ENCODE measurements at places on chromosomes 2 and 18.

- no peak overlapping the region for H3K4me3 ChIP-seq
- no peaks in the 10 kb centered on the region for H3K4me1 ChIP-seq
- no peak overlapping the region for H3K27ac ChIP-seq
- H3K36me3 ChIP-seq: no peaks in the 10 kb centered on the region
- no peak for DNase-seq
Observed at GRCh38 chr2:44869761-44870160, 71.7 kb upstream of the SIX3 start.

- H3K4me3 ChIP-seq: peak overlapping the region; percentile 92
- H3K27ac ChIP-seq: peak overlapping the region; percentile 98
- peaks cover 24% of the 10 kb centered on the region for H3K27me3 ChIP-seq
- H3K4me1 ChIP-seq: peaks cover 86% of the 10 kb centered on the region
Observed at GRCh38 chr2:240566203-240567136, 1.8 kb upstream of the RNPEPL1 start.

GRCh38 chr2:44321360-44321759 is 39.9 kb downstream of the PREPL start:
- no peak for DNase-seq
- H3K4me3 ChIP-seq: no peak overlapping the region
- peaks cover 66% of the 10 kb centered on the region for H3K36me3 ChIP-seq
- H3K27ac ChIP-seq: no peak overlapping the region
- no peaks in the 10 kb centered on the region for H3K27me3 ChIP-seq

DNA sequence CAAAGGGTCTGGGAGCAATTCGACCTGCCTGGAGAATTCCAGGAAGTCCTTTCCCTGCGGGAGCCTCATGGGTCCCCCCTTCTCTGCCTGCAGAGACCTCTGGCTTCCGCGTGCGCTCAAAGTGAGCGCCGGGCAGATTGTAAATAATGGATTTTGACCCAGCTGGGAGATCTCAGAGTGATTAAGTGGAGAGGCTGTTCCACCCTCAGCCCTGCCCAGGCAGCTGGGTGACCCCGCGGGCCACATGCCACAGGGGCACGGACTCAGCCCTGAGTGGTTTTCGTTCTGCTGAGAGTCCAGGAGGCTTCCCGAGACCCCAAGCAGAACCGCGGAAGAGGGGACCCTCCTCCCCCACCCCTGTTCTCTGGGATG is 1.2 kb downstream of the KCNG2 start:
- DNase-seq: no peak
- H3K4me1 ChIP-seq: peaks cover 9% of the 10 kb centered on the region
- H3K27ac ChIP-seq: no peak overlapping the region
- H3K36me3 ChIP-seq: peaks cover 12% of the 10 kb centered on the region
- H3K27me3 ChIP-seq: peaks cover 35% of the 10 kb centered on the region

- H3K27ac ChIP-seq: no peak overlapping the region
- no peaks in the 10 kb centered on the region for H3K36me3 ChIP-seq
- no peak overlapping the region for H3K4me3 ChIP-seq
Observed at GRCh38 chr2:69384618-69385081, 2.4 kb downstream of the GFPT1 start.

GRCh38 chr2:231961349-231962166 is at the start of gene DIS3L2:
Gene DIS3L2 (plus strand): TSS chr2:231961713. CDS start chr2:232014928, 53,215 bp downstream.
- H3K27ac ChIP-seq: peak within 1 kb of the TSS; percentile 91
- DNase-seq: peak; percentile 78
- peak within 1 kb of the TSS; percentile 94 for H3K4me3 ChIP-seq
- H3K27me3 ChIP-seq: peaks cover 6% of the 10 kb centered on the region
- H3K4me1 ChIP-seq: peaks cover 50% of the 10 kb centered on the region

DNA sequence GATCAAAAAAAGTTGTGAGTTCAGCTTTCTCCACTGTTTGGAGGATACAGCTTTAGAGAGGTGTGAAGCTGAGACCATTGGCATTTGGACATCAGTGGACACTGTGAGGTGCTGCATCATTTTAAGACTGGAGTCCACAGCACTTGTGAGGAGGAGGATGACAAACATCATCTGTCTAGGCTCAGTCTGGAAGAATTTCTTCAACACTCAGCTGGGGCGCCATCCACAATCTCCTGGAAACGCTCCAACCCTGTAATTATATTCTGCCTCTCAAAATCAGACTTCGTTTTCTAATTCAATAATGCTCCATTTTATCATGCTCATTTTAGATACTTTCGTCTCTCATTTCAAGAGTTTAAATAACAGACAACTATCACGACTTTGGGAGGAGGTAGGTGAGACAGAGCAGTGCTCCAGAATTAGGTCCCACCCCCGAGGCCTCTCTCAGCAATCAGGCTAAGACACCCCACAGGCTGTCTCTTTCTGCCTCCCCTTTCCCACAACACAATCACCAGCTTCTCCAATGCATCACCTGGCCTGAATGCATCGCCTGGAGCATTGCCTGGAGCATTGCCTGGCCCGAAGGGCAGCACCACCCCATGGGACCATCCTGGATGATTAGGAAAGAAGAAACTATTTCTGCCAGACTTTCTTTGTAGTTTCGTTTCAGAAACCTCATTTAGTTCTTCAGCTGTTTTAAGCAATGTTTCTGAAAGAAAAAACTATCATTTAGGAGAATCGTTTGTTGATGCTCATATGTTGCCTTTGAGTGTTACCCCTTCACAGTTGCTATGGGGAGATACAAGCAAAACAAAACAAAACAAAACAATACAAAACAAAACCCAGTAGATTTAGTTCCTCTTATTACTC is 37.0 kb upstream of the DPP10 start:
- H3K4me3 ChIP-seq: no peak overlapping the region
- H3K36me3 ChIP-seq: no peaks in the 10 kb centered on the region
- no peaks in the 10 kb centered on the region for H3K27me3 ChIP-seq
- H3K4me1 ChIP-seq: no peaks in the 10 kb centered on the region
- no peak for DNase-seq

- H3K27ac ChIP-seq: no peak overlapping the region
- peaks cover 80% of the 10 kb centered on the region for H3K27me3 ChIP-seq
Observed at GRCh38 chr2:176079831-176080539, 3.8 kb downstream of the EVX2 start.

DNA sequence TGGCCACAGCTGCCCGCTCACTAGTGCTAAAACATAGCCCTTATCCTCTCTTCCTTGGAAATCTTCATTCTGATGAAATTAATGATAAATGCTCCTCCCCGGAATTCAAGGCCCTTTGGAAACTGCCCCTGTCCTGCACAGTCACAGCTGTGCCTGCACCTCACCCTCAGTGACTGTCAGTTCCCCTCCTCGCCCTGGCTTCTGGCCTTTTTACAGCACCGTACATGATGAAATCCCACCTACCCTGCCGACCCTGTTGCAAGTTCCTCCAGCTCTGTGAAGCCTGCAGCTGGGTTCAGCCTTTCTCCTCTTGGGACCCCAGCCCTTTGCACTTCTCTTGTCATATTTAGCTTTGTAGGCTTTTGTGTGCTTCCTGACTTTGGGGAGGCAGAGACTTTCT is 48.4 kb downstream of the DCDC2C start:
- H3K27ac ChIP-seq: no peak overlapping the region
- H3K4me3 ChIP-seq: no peak overlapping the region
- H3K4me1 ChIP-seq: no peaks in the 10 kb centered on the region
- DNase-seq: no peak
- peaks cover 6% of the 10 kb centered on the region for H3K27me3 ChIP-seq

- peaks cover 7% of the 10 kb centered on the region for H3K4me1 ChIP-seq
- peak; percentile 9 for DNase-seq
- no peak overlapping the region for H3K4me3 ChIP-seq
- H3K36me3 ChIP-seq: peaks cover 3% of the 10 kb centered on the region
- H3K27ac ChIP-seq: no peak overlapping the region
Observed at GRCh38 chr18:6482198-6482977, 67.7 kb upstream of the L3MBTL4 start.

DNA sequence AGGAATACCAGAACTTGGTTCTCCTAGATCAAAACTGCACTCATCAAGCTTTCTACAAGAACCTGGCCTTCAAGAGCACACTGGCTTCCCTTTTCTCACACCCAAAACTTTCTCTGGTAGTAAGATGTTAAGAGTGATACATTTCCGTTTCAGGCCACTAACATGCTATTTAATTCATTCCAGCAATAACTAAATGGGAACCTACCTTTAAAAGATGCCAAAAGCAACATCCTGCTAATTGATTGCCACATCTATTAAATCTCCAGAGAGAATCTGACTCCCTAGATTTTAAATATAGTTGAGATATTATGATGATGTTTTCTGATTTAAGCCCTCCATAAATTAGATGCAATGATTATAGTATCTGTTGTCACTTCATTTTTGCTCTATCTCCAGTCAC is 71.6 kb downstream of the KCTD18 start:
- no peak overlapping the region for H3K27ac ChIP-seq
- DNase-seq: no peak
- no peak overlapping the region for H3K4me3 ChIP-seq
- H3K27me3 ChIP-seq: no peaks in the 10 kb centered on the region
- no peaks in the 10 kb centered on the region for H3K4me1 ChIP-seq

- H3K27ac ChIP-seq: no peak overlapping the region
- H3K4me3 ChIP-seq: no peak overlapping the region
- peaks cover 3% of the 10 kb centered on the region for H3K27me3 ChIP-seq
- H3K36me3 ChIP-seq: no peaks in the 10 kb centered on the region
Observed at GRCh38 chr2:197996583-197996982, 192.2 kb downstream of the PLCL1 start.

- no peak overlapping the region for H3K27ac ChIP-seq
- DNase-seq: no peak
- peaks cover 6% of the 10 kb centered on the region for H3K27me3 ChIP-seq
- no peak overlapping the region for H3K4me3 ChIP-seq
- no peaks in the 10 kb centered on the region for H3K36me3 ChIP-seq
Observed at GRCh38 chr2:70354264-70354949, 52.5 kb upstream of the FAM136A start.

GRCh38 chr2:236177604-236177966 is 9.4 kb upstream of the GBX2 start:
- H3K27me3 ChIP-seq: peaks cover 16% of the 10 kb centered on the region
- H3K36me3 ChIP-seq: no peaks in the 10 kb centered on the region
- H3K4me1 ChIP-seq: peaks cover 18% of the 10 kb centered on the region

DNA sequence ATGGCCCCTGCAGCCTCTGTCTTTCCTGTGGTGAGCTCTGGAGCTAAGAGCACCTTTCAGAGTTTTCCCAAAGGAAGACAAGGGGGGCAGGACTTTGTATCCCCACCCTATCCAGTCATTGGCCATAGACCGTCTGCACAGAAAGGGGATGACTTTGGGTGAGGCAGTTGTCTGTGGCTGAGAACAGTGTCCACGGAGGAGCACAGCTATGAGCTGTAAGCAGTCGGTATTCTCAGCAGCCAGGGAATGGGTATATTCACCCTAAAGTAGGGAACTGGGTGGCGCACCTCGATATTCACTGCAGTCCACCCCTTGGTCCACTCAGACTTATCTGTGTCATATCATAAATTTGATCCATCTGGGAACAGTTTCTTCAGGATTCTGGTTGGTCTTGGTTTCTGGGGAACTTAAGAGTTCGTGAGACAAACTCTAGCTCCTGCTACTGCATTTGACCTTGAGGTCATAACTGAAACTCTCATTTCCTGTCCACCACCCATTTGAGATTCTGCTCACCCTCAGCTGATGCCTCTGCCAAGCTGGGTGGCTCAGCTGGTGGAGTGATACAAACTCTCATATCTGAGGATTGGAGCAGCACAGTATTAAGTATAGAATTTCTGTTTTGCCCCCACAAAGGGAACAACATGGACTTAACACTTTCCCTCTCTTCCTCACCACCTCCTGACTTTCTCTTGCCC is 45.2 kb upstream of the SCG2 start:
- peaks cover 1% of the 10 kb centered on the region for H3K27me3 ChIP-seq
- DNase-seq: no peak
- H3K4me3 ChIP-seq: no peak overlapping the region
- no peaks in the 10 kb centered on the region for H3K36me3 ChIP-seq
- no peaks in the 10 kb centered on the region for H3K4me1 ChIP-seq

- DNase-seq: no peak
- H3K4me3 ChIP-seq: no peak overlapping the region
- no peak overlapping the region for H3K27ac ChIP-seq
- H3K27me3 ChIP-seq: peaks cover 9% of the 10 kb centered on the region
- no peaks in the 10 kb centered on the region for H3K4me1 ChIP-seq
Observed at GRCh38 chr18:36442717-36443116, 145.2 kb downstream of the FHOD3 start.

Measured in immature natural killer cell (primary cell).